Occipital lobe (tissue), 3 donors: ENCODE measurements at places on chromosomes 11 and 22. TPM values are rescaled to one million over a fixed set of nuclear protein-coding genes. Genes with fewer than 3 reads are reported as not detected.
A peak's percentile ranks its signal among the peaks of the same experiment; 100 is the strongest.

The SCUBE2 gene
- total RNA-seq = 4.7 TPM

The IRAG1 gene
- total RNA-seq = 1.4 TPM

The OR9I1 gene
- total RNA-seq = not detected

The SLC25A22 gene
- 15.0 TPM for total RNA-seq

The ZP1 gene
- total RNA-seq = not detected

The GAL gene
- total RNA-seq = not detected

The LRRC74B gene
- not detected for total RNA-seq

The VPREB3 gene
- not detected for total RNA-seq

DNA sequence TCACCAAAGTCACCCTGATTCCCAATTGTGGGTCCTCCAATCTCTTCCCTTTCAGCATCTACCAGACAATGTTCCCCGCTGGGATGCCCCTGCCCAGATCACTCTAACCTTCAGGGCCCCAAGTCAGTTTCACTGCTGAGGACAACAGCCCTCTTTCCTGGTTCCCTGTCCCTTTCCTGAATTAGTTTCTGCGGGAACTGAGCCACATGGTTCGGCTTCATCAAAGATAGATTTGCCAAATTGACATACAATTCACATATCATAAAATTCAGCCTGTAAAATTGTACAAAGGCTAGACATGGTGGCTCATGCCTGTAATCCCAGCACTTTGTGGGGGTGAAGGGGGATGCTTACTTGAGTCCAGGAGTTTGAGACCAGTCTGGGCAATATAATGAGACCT lies 10.1 kb downstream of the PRDX5 start:
- no peak for DNase-seq

- DNase-seq = no peak
Measured at GRCh38 chr22:17797721-17798559, 23.7 kb upstream of the BID start.

DNA sequence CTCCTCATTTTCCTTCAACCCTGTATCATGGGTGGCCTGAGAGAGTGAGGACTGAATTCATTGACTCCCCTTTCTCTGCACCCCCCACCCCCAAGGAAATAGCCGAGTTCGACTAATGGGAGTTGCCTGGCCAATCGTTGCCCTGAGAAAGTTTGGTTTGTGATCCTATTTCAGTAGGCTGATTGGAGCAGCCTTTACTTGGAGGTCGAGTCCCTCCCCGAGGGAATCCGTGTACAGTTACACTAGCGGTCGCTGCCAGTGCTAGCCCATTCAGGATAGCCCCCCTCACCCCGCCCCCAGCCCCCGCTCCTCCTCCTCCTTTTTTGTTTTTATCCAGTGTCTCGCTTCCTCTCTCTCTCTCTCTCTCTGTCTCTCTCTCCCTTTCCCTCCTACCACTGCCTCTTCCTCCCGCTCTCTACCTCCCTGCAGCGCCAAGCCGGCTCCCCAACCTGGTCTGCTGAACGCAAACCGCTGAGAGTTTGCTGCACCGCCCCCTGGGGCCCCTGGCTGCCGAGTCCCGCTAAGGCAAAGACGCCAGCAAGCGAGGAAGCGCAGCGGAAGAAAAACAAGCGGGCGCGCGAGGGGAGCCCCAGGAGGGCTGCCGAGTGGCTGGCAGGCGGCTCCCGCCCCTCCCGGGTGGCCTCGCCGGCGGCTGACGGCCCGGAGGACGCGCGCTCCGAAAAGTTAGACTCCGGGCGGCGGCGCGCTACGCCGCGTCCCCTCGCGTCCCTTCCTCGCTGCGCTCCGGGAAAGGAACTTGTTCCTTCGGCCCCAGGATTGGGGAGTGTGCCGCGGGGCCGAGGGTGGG lies at the start of gene GRAMD1B:
Gene GRAMD1B, plus strand, starts transcription at position 357 of the 808 bp plus-strand sequence. CDS start 524 bp downstream, outside the sequence.
- DNase-seq = no peak

DNA sequence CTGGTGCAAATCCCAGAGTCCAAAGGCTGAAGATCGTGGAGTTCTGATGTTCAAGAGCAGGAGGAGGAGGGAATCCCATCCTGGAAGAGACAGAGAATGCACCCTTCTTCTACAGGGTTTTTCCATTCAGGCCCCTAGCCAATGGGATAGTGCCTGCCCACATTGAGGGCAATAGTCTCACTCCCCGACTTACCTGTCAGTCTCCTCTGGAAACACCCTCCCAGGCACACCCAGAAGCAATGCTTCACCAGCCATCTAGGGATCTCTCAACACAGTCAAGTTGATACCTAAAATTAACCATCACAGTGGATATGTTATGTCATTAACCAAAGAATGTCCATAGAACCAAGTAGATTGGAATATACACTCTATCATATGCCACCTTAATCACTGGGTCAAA lies 72.9 kb downstream of the FAM83F start:
- no peak for DNase-seq

DNA sequence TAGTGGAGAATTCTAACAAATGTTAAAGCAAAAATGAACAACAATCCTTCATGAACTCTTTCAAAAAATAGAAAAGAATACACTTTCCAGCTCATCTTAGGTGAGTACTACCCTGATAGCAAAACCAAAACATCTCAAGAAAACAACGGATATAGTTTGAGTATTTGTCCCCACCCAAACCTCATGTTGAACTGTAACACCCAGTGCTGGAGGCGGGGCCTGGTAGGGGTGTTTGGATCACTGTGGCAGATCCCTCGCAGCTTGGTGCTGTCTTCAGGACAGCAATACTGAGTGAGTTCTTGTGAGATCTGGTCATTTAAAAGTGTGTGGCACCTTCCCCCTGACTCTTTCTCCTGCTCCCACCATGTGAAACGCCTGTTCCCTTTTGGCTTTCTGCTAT lies 27.0 kb downstream of the NCAPD3 start:
- no peak for DNase-seq

DNA sequence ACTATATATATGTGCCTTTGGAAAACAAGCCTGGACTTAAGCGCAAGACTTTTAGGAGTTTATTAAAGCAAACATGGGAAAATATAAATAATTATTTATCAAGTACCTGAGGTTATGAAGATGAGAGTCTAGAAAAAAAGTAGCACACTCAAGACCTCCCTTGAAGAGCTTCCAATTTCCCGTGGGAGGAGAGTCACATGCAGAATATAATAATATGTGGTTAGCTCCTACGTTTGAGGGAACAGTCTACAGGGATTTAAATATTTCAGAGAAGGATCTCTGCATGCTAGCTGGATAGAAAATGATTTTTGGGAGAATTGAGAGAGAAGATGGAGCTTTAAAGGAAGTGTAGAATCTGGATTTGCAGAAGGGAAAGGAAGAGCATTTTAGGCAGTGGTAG lies 183.8 kb downstream of the SWAP70 start:
- DNase-seq = no peak

DNA sequence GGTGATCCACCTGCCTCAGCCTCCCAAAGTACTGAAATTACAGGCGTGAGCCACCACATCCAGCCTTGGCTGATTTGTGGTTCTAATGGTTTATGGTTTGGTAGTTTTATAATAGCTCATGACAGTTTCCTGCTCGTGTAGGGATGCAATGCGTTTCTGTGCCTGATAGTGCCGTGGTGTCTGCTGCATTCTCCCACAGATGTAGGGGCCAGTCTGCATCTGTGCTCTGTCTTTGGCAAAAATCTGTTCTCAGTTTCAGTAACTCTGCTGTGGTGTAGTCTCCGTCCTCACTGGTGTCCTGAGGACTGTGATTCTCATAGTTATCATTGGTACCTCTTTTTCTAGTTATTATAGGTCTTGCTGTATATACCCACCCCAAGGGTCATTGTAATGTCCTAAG lies 16.3 kb downstream of the ST14 start:
- no peak for DNase-seq

GRCh38 chr11:103875855-103876510 lies 160.5 kb upstream of the DDI1 start:
- no peak for DNase-seq

DNA sequence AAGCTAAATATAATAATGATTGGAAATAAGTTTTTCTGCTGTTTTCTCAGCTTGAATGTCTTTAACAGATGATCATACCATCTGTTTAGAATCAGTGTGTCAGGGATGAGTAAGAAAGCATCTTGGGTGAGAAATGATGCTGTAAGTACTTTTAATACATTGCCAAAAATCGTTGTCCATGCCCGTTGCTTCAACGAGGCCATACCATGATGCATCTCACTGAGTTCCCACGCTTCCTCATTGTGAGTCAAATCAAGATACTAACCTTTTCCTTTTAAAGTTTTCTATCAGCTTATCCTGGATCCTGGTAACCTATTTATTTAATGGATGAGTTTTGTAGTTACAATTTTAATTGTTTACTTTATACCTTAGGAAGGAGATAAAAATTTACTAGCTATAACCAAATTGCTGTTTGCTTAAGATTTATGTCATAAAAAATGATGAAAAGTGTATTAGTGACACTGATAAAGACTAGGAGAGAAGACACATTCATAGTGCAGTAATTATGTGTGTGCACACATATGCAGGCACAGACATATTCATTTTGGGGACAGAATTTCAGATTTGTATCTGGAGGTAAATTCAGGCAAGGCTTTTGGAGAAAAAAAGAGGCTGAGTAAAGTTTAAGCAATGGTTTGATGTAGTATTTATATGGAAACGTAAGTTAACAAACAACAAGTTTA lies 154.8 kb downstream of the UVRAG start:
- no peak for DNase-seq

DNA sequence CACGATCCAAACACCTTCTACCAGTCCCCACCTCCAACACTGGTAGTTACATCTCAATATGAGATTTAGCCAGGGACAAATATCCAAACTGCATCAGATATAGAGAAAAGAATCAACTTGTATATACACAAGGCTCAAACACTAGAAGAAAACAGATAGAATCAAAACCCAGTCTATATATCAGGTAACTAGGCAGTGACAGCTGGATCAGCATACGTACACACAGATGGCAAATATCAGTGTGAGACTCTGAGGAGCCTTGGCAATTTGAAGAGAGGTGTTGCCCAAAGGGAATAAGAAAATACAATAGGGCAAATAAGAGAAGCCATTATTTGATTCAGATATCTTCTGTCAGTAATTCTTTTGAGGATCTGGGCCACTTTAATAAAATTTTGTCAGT lies 951.3 kb upstream of the CHORDC1 start:
- DNase-seq = no peak

- DNase-seq = no peak
Measured at GRCh38 chr11:111303461-111303860, 5.1 kb downstream of the POU2AF3 start.

- peak; percentile 37 for DNase-seq
Measured at GRCh38 chr11:124577716-124578427, 8.1 kb downstream of the OR8A1 start.

- no peak for DNase-seq
Measured at GRCh38 chr11:105937331-105937730, 84.7 kb downstream of the MSANTD4 start.

GRCh38 chr11:1005928-1006327 lies 30.6 kb downstream of the MUC6 start:
- no peak for DNase-seq

GRCh38 chr11:105220121-105220520 lies 80.6 kb upstream of the CARD18 start:
- no peak for DNase-seq

- no peak for DNase-seq
Measured at GRCh38 chr11:104155375-104155774, 8.6 kb downstream of the PDGFD start.

- peak; percentile 43 for DNase-seq
Measured at GRCh38 chr11:130070109-130070845, 583 bp downstream of the APLP2 start.

DNA sequence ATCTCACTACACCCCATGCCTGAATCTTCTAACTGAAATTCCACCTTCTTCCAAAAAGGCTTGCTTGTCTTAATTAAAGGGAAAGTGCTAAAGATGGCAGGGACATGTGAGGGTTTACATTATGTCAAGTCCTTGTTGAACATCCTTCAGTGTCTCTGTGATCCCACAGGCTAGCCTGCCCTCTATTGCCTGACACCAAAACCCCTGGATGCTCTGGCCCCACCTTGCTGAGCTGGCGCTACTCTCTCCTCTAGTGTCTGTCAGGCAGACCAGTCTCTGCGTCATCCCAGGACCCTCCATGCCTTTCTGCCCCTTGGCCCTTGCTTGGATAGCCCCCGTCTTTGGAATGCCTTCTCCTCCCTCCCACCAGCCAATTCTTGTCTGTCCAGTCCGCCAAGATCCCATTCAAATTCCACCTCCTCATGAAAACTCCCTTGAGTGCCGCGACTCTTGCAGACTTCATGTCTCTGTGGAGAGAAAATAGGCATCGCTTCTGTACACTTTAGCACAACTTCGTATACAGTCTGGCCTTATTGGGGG lies 69.3 kb downstream of the PKNOX2 start:
- DNase-seq = no peak

DNA sequence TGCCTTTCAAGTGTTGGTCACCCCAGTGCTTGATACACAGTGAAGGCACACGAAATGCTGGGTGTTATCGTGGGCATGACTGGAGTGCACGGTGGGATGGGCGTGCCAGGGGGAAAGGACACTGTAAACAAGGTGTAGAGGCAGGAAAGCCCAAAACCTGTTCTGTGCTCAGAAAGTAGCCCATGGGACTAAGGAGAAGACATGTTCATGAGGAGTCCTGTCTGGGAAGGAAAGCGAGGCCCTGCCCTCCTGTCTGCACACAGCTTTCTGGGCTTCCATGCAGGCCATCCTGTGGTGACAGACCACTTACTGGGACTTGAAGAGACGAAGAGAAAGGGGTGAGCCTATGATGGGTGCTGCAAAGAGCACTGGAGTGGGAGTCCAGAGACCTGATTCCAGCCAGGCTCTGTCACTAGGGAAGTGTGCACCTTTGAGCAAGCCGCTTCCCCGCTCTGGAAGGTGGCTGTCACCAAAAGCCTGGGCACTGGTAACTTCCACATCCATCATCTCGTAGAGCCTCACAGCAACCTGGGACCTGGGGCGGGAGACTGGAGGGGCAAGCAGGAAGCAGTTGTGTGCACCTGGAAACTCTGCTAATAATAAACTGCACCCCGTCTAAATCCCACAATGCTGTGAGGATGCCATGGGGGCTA lies 846 bp upstream of the POU2F3 start:
- DNase-seq = no peak

DNA sequence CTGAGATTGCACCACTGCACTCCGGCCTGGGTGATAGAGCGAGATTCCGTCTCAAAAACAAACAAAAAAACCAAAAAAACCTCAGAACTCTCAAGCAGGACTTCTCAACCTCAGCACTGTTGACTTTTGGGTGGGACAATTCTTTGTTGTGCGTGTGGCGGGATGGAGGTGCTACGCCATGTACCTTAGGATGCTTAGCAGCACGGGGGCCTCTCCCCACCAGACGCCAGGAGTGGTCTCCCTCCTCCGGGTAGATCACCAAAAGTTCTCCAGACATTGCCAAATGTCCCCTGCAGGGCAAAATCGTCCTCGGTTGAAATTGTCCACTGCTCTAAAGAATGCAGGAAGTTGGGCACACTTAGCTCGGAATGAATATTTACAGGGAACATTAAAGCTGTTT lies 26.9 kb upstream of the ATXN10 start:
- no peak for DNase-seq

DNA sequence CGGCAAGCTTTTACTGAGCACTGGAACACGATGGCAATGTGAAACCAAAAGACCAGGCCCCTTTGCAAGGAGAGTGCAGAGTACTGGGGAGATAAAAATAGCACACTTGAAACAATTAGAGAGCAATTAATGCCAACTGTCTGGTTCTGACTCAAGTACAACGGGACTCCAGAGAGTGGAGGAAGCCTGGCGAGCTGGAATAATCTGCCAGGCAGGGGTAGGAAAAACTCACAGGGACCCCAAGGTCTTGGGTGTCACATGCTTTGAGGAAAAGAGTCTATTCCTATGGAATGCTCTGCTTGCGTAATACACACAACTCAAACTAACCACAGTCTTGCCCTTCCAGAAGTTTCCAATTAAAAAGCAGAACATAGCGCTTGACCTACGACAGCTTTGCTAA lies 113.0 kb upstream of the CLMP start:
- DNase-seq = no peak

GRCh38 chr22:22215659-22216449 lies 28.7 kb upstream of the VPREB1 start:
- DNase-seq = no peak
